Amniotic stem cell (primary cell): ENCODE measurements at places on chromosomes 4 and X.

DNA sequence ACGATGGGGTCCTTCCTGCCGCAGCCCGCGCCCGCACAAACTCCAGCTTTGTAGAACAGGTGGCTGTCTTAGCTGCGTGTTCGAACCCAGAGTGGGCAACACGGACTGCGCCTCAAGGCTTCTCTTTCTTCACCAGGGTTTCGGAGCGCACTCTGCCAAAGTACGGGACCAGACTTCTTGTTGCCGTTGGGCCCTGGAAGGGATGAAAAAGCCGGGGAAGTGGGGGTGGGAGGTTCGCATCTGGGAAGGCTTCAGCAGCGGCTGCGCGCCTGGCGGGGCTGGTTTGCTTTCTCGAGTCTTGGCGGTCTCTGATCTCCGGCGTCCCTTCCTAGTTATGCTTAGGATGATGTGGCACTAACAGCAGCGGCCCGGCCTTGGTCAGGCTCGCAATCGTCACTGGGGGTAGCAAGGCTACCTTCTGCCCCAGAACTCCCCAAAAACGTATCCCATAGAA is 673 bp downstream of the PARM1 start:
- DNase-seq: no peak

DNA sequence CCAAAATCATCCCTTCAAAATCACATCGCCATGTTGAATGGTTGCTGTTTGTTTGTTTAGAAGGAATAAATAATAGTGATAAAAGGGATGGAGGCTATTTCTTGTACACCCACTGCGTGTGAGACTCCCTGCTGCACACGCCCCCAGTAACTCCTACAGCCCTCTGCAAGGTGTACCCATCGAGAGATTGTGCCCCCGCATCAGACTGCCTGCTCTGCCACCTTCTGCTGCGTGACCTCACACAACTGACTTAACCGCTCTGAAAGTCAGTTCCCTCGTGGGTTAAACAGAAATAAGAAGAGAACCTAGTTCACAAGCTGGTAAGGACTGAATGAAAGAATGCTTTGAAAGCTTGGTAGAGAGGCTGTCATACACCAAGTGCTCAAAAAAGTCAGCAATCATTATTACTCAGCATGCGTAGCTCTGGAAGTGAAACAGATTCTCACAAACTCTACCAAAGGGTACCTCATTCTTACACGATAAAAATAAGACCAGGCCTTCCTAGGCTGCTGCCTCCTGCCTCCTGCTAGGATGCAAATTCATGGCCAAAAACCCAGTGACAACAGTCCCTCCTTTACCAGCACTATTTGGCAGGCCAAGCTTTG is 147.1 kb downstream of the CPEB2 start:
- no peak for DNase-seq

GRCh38 chr4:6696611-6697010 is 2.9 kb downstream of the S100P start:
- DNase-seq: no peak

GRCh38 chr4:76718831-76719230 is 179.1 kb downstream of the SOWAHB start:
- no peak for DNase-seq

GRCh38 chr4:54877006-54877405 is 219.2 kb downstream of the KIT start:
- DNase-seq: no peak

- no peak for DNase-seq
These were observed 51.4 kb downstream of the NALF2 start for GRCh38 chrX:69555481-69556041.

DNA sequence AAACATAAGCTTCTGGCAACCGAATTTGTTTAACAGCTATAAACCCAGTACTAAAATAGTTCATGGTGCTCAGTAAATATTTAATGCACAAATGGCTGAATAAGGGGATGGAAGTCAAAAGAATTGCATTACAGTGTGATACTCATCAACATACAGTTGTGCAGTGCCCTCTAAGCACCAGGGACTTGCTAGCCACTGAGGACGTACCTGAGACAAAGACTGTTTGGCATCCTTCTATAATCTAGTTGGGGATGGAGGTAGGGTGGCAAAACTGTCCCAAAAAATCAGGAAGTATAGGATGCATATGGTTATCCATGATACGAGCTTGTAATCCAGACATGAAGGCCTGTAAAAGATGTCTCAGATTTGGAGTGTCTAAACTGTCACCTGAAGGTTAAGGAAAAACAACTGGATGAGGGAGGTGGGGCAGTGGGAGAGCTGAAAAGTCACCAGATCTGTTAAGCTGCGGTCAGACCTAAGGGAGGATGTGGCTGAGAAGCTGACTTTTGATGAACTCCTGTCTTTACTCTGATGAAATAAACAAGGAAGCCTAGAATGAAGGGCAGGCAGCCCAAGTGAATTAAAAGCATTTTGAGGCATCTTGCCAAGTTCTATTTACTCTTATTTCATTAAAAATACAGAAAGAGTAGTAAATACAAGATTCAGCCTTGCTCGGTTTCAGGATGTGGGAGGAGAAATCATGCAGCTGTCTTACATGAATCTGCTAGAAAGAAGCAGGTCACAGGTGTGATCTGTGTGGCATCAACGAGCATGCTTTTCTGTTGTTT is 12.0 kb upstream of the CD38 start:
- DNase-seq: no peak

DNA sequence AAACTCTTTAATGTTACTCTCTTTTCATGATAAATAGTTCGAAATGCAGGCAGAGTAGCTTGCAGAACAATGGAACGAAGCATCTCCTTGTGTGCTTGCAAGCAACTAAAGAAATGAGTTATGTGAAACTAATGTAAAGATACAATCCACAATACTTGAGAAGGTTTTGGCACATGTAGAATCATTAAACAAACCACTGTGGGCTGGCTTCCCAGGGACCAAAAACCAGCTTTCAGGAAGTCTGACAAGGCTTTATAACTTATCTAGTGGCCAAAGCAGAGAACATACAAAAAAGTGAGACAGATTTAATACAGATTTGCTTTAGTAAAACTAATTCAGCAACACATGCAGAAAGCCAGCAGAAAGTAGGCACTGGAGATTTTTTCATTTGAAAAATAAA is 1673.8 kb upstream of the AGA start:
- no peak for DNase-seq

DNA sequence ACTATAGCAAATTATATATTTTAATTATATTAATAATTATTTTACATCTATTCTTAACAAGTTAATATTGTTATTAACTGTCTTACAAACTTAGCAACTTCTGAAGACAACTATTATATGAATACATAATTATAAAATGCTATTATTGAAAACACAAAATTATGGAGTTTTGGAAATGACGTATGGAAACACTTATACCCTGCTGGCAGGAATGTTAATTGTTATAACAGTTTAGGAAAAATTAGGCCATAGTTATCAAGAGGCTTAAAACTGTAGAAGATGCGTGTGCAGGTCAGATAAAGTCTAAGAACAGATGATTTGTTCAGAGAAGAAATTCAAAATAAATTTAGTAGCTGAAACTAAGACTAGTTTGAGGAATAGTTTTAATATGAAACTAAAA is 211.7 kb downstream of the FAT4 start:
- DNase-seq: no peak

DNA sequence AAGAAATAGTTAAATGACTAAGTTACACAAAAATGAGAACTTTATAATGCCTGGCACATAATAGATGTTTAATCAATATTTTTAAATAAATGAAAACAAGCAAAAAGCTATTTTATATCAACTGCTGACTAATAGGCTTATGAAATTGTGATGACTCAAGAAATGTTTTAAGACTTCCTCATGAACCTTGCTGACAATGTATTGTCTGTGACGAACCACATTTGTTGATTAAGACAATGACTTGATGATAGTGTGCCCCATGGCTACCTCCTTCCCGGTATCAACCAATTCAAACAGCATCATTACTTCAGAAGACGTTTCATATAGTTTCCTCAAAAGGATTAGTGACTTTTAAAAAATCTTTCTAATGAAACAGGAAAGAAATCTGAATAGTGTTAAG is 7.9 kb downstream of the CXCL6 start:
- no peak for DNase-seq

GRCh38 chr4:184369871-184370270 is 104.5 kb downstream of the IRF2 start:
- DNase-seq: no peak

DNA sequence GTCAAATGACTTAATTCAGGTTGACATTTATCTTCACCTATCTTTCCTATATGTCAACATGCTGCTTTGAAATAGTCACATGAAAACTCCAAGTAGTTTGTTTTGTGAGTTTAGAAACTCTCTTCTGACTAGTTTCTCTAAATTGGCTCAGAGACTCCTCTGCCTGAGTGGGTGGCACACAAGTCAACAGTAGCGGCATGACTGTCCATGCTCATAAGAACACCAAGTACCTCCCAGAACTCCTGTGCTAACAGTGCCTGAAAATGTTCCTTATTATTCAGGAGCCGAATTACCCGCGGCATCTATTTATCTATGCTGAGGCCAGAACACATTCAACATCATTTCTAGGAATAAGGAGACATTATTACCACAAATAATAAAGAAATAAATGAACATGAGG is 116.3 kb downstream of the SORBS2 start:
- DNase-seq: no peak

DNA sequence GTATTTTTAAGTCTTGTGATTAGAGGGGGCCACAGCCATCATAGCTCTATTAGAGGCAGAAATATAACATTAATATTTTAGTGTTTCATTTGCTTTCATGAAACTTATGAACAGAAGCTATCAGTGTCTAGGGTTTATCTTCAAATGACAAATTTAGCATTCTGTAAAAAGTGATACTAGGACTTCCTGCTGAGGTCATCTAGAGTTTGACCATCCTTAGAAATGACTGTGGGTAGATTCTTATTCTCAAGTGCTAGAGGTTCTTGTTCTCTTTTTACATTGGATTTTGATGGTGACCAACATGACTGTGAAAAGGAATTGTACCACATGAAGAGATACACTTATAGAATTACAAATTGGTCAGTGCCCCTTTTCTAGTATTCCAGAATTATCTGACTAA is 568.6 kb downstream of the RPA4 start:
- no peak for DNase-seq

DNA sequence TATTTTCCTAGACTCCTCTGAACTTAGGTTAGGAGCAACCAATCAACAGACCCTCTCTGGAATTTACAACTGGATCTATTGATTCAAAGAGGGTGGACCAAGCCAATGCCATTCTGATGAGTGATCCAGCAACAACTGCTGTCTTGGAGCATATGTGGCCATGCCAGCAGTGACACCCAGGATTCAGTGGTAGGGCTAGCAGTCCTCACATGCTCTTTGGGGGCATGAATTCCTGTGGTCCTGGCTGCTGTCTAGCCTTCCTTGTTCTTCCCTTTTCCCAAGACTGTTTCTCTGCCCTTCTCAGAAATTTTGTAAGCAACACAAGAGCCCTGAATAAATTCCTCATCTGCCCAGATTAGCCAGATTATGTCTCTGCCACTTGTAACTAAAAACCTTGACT is 61.5 kb upstream of the GATB start:
- no peak for DNase-seq

GRCh38 chr4:175514174-175514573 is 297.9 kb downstream of the GPM6A start:
- DNase-seq: no peak

DNA sequence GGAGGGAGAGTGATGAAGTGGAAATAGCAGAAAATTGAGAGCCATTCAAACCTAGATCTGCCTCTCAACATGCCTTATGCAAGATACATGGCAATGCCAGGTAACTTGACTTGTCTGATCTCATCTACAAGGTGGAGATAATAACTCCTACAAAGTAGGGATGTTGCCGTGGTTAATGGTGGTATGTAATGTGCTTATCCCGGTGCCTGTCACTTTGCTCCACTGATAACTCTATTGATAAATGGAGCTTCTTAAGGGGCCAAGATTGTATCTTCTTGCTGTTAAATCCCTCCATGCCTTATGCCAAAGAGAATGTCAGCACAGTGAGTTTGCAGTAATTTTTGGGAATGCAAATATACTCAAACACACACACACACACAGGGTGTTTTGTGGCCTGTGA is 355.8 kb downstream of the MAPK10 start:
- no peak for DNase-seq

GRCh38 chr4:140937866-140938265 is 181.7 kb upstream of the TBC1D9 start:
- no peak for DNase-seq

DNA sequence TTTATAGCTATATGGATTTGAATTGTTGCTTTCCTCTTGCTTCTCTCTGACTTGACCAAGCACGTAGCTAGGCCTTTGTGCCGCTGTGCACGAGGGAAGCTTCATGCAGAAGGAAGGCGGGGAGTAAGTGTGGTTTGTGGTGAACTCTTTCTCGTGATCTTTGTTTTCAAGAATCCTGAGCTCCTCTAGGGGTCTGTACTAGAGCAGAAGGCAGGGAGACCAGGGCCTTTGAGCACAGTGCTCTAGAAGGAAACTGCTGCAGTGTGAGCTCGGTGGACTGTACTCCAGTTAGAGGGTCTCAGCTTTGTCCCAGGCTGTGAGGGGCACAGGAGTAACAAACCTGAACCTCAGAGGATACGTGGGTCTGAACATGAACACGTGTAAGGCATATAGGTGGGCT is 49.0 kb downstream of the AGA start:
- DNase-seq: no peak

GRCh38 chrX:69080855-69081465 is 84.3 kb downstream of the PJA1 start:
- DNase-seq: no peak

DNA sequence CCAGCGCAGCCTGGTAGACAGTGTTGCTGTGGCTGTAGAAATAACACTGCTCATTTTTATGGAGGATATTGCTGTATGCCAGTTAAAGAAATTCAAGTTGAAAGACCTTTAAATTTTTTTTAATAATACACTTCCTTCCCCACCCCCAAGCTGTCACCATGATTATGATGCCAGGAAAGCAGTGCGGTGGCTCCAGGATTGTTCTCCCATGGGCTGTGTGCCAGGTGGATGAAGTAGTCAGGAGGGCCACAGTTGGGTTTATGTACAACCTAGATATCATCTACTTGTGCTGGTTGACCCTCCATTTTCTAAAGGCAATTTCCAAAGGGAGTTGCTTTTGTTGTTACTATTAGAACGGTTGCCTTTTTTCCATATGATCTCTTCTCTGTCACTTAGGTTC is 136.6 kb downstream of the AFF1 start:
- no peak for DNase-seq

DNA sequence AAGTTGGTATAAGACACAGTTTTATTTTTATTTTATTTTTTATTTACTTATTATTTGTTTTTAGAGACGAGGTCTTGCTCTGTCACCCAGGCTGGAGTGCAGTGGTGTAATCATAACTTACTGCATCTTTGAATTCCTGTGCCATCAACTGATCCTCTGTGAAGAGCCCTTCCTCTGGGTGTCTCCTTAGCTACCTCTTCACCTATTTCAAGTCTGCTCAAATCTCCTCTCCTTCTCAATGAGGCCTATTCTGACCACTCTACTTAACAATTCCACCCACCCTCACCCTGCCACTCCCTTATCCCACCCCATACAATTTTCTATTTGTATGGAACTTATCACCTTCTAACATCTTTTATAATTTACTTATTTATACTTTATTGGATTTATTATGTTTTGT is 183.4 kb downstream of the PPP3CA start:
- DNase-seq: no peak

- no peak for DNase-seq
These were observed 518.0 kb downstream of the TMA16 start for GRCh38 chr4:164012396-164013027.

GRCh38 chr4:30882443-30882842 is 162.3 kb downstream of the PCDH7 start:
- no peak for DNase-seq
